ENCODE measurements at places on chromosomes 7 and 10.

- DNase-seq, result no peak
Measured at GRCh38 chr10:132169766-132170560, 16.8 kb upstream of the DPYSL4 start.

DNA sequence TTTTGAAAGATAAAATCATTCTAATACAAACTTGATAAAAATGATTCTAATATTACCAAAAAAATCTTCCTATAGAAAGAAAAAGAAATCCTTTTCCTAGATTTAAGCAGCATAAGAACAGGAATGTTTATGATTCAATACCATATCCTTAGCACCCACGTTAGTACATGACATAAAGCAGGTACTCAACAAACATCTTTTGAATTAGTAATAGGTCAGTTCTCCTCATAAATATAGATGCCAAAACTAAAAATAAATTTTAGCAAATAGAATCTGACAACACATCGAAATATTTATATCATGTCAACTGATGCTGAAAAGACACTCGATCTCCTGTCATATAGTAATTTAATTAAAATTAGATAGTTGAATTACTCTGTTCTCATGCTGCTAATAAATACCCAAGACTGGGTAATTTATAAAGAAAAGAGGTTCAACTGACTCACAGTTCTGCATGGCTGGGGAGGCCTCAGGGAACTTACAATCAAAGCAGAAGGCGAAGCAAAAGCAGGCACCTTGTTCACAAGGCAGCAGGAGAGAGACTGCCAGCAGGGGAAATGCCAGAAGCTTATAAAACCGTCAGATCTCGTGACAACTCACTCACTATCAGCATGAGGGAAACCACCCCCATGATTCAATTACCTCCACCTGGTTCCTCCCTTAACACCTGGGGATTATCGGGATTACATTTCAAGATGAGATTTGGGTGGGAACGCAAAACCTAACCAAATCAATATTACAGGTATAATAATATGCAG is 191.8 kb downstream of the HTR7 start:
- DNase-seq, result no peak

DNA sequence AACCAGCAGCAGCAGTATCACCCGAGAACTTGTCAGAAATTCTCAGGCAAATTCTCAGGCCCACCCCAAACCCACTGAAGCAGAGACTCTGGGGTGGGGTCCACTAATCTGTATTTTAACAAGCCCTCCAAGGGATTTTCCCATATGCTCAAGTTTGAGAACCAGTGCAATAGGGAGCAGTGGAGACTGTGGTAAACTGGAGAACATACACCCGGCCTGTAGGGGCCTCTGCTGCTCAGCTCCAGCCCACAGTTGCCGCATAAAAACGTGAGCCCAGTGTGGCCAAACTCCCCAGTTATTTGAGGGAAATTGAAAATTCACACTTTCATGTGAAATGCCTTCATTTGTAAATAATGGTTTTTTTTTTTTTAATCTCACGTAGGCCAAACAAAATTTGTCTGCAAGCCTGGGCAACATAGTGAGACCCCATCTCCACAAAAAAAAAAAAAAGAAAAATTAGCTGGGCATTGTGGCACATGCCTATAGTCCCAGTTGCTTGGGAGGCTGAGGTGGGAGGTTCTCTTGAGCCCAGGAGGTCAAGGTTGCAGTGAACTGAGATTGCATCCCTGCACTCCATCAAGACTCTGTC is 97.6 kb upstream of the ZMIZ1 start:
- DNase-seq, result no peak

GRCh38 chr7:133050200-133050995 is 31.5 kb downstream of the CHCHD3 start:
- no peak for DNase-seq

GRCh38 chr7:30764030-30764975 is 6.9 kb upstream of the MINDY4 start:
- no peak for DNase-seq

GRCh38 chr10:61897671-61898434 is 3.6 kb upstream of the ARID5B start:
- peak; percentile 50 for DNase-seq

DNA sequence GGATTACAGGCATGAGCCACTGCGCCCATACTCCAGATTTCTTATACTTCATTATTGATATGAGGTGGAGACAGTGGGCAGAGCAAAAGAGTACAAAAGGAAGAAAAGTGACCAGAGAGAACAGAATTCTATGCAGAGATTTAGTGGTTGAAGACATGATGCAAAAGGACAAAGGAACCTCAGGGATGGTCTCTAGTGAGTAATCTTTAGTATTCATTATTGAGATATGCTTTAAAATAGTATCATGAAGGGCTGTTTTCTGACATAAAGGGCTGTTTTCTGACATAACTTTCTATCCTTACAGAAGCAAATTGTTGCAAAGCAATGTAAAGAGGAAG is 81.2 kb upstream of the OIT3 start:
- DNase-seq, result no peak

DNA sequence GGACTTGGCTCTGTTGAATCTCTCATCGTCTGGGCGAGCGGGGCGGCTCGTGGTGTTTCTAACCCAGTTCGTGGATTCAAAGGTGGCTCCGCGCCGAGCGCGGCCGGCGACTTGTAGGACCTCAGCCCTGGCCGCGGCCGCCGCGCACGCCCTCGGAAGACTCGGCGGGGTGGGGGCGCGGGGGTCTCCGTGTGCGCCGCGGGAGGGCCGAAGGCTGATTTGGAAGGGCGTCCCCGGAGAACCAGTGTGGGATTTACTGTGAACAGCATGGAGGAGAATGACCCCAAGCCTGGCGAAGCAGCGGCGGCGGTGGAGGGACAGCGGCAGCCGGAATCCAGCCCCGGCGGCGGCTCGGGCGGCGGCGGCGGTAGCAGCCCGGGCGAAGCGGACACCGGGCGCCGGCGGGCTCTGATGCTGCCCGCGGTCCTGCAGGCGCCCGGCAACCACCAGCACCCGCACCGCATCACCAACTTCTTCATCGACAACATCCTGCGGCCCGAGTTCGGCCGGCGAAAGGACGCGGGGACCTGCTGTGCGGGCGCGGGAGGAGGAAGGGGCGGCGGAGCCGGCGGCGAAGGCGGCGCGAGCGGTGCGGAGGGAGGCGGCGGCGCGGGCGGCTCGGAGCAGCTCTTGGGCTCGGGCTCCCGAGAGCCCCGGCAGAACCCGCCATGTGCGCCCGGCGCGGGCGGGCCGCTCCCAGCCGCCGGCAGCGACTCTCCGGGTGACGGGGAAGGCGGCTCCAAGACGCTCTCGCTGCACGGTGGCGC is at the start of gene EN2:
Gene EN2, plus strand, starts transcription at position 19 of the 767 bp plus-strand sequence. Its CDS starts 249 bp downstream, at position 268.
- DNase-seq, result no peak

GRCh38 chr7:32937344-32938174 is 19.7 kb upstream of the FKBP9 start:
- DNase-seq, result no peak
